ENCODE measurements at places on chromosomes 7 and 10.

GRCh38 chr7:79893991-79894390 lies 240.6 kb upstream of the GNAI1 start:
- no peak for DNase-seq

- DNase-seq, result no peak
Measured at GRCh38 chr7:91031757-91032156, 232.5 kb upstream of the FZD1 start.

- DNase-seq, result no peak
Measured at GRCh38 chr7:77407906-77408305, 8.2 kb downstream of the GSAP start.

DNA sequence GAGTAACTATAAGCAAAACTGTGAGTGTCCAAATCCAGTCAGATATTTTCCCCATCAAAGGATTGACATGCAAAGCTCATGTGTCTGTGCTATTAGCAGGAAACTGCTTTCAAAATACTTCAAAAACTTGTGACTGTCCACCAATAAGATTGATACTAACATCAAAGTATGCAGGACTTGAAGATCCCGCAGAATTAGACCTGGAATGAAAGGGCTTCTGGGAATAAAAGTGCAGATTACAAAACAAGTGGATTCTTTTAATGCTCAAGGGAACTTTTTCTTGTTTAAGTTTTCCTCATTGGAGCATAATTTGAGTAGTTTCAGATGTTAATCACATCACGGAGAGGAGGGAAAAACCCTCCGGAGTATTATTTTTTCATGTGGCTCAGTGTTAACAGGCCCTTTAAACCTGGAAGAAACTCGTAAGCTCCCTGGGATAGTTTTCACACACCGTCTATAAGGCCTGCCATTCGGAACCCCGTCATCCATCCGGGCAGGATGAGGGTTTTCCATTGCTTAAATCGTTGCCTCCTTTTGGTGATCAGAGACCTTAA lies 33.9 kb upstream of the MKX start:
- DNase-seq, result no peak

- no peak for DNase-seq
Measured at GRCh38 chr7:112081778-112082177, 124.4 kb downstream of the DOCK4 start.

- DNase-seq, result peak; percentile 76
Measured at GRCh38 chr7:91264924-91265681, 870 bp downstream of the FZD1 start.

- DNase-seq, result peak; percentile 40
Measured at GRCh38 chr7:147513451-147513850, 1077.1 kb upstream of the C7orf33 start.

DNA sequence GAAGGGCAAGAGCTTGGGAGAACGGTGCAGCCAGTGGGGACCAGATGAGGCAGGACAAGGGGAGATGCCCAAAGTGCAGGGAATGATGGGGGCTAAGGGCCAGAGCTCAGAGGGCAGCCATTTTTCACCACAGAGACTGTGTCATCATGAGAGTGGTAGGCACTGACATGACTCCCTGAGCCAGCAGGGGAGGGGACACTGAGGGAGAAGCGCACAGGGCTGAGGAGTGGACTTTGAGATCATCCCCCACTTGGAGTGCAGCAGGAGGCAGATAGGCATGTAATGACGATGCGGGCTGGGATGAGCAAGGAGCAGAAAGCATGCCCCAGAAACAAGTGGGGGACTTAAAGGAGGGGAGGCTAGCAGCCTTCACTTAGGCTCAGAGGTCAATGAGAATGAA lies 5.2 kb upstream of the SMKR1 start:
- DNase-seq, result no peak

DNA sequence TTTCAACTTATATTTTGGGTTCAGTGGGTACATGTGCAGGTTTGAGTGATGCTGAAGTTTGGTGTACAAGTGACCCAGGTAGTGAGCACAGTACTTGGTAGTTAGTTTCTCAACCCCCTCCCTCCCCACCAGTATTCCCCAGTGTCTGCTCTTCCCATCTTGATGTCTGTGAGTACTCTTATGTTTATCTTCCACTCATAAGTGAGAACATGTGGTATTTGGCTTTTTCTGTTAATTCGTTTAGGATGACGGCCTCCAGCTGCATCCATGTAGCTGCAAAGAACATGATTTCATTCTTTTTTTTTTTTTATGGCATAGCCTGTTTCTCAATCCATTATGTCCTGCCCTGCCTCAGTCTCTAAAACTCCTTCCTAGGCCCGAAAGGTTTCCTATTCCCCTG lies 222.1 kb downstream of the WDR37 start:
- DNase-seq, result no peak

- DNase-seq, result no peak
Measured at GRCh38 chr10:33321516-33321915, 13.0 kb downstream of the NRP1 start.

GRCh38 chr10:58064714-58065528 lies 202.8 kb downstream of the IPMK start:
- peak; percentile 66 for DNase-seq

DNA sequence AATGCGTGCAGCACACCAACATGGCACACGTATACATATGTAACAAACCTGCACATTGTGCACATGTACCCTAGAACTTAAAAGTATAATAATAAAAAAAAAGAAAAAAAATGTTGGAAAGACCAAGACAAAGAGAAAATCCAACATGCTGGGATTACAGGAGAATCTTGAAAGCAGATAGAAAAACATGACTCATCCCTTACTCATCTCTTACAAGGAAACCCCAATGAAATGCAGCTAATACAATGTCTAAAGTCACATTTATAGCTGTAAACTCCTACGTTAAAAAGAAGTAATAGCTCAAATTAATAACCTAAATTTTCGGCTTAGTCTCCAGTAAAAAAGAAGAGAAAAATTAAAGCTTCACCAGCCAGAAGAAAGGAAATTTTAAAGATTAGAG lies 47.5 kb upstream of the DGKB start:
- no peak for DNase-seq

DNA sequence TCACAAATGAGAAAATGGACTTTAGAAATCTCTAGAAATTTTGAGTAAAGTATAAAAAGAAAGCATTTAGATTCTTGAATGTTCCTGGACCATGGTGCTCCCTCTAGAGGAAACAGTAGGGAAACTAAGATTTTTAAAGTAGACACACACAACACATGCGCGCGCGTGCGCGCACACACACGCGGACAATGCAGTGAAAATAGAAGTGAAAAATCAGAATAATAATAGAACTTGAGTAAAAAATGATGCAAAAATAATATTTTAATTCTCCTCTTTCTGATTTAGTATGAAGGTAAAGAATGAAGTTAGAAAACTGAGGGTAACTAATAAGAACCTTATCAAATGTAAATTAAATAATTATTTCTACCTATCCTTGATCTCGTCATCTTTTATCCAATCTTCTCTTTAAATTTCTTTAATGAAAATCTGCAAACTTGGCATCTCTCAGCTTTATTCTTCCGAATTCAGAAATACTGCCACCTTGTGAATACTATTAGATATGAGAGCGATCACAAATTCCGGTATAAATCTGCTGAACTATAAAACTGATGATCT lies 117.0 kb upstream of the AMPH start:
- peak; percentile 29 for DNase-seq

DNA sequence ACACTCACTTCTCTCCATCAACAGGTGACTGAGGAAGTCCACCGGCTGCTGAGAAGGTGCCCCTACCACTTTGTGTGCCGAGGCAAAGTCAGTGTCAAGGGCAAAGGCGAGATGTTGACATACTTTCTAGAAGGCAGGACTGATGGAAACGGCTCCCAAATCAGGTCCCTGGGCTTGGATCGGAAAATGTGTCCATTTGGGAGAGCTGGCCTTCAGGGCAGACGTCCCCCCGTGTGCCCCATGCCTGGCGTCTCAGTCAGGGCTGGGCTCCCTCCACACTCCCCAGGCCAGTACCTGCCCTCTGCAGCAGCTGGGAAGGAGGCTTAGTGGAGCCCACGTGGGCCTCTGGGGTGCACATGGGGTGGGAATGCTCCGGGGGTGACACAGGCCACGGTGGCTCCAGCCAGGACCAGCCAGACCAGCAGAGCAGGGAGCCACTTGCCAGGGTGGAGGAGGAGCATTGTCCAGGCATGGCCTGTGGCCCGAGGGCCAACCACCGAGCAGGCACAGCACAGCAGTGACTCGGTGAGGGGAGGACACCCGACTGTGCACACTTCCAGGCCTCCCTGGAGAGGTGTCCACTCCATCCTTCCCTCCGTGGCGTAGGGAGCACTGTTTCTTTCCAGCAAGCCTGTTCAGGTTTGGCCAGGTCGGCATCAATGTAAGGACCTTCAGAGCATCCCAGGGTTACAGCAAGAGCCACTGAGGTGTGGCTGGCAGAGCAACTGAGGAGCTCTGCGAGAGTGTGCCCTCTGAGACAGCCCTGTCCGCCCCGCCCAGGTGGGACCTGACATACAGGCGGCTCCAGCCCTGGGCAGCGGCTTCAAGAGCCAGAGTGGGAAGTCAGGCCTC lies 139.7 kb downstream of the ADCY1 start:
- peak; percentile 18 for DNase-seq

DNA sequence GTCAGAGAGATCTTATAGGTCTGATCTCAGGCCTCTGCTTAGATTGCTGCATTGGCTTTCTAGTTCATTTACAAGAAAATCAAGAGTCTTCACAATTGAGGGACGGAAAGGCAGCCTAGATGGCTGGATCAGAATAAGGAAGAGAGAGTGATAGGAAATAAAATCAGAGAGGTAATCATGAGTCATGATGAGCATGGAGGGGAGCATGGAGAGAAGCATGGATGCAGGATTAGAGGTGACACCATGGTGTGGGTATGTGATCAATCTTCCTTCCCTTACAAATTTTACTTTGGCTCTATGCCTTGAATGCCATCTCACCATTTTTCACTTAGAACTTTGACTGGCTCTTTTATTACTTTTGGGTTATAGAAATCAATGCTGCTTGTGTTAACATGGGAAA lies 1.4 kb downstream of the BCCIP start:
- DNase-seq, result no peak

- no peak for DNase-seq
Measured at GRCh38 chr10:49177391-49178355, 10.5 kb downstream of the TMEM273 start.

DNA sequence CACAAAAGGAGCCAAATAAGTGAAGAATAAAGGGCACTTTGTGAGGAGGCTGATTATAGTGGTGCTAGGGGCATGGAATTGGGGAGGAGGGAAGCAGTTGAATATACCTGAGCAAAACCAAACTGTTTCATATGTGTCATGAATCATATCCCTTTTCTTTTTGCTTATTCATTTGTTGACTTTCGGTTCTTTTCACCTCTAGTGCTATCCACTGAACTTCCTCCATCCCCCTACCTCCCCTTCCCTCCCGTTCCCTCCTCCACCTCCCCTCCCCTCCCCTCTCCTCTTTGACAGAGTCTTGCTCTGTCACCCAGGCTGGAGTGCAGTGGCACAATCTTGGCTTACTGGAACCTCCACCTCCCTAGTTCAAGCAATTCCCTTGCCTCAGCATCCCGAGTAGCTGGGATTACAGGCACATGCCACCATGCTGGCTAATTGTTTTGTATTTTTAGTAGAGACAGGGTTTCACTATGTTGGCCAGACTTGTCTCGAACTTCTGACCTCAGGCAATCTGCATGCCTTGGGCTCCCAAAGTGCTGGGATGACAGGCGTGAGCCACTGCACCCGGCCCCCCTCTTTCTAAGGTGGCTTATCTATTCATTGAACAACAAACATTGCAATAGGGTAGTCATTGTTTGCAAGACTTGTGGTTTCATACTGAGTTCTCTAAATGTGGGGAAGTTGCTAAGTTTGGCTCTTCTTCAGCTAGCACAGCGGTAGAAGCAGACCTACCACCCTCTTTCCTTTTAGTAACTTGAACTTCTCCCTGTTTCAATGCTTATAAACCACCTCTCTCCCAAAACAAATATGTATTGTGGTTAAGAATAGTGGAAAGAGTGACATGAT lies 150.4 kb upstream of the PRPS1L1 start:
- DNase-seq, result no peak

DNA sequence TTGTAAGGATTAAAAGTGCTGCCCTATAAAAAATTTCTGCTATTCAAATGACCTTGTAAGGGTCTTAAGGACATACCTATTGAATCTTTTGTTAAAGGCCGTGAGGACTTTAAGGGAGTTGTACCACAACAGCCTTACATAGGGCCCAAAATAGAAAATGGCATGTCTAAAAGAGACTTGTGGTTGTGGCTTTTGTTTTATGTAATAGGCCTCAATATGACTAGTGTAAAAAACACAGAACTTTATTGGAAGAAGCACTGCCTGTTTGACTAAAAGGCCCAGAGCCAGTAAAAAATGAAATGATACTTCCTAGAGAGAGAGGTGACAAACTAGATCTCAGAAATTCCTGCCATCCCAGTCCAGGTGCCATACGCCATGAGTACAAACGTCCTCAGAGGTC lies 286.6 kb downstream of the SEMA3D start:
- no peak for DNase-seq

DNA sequence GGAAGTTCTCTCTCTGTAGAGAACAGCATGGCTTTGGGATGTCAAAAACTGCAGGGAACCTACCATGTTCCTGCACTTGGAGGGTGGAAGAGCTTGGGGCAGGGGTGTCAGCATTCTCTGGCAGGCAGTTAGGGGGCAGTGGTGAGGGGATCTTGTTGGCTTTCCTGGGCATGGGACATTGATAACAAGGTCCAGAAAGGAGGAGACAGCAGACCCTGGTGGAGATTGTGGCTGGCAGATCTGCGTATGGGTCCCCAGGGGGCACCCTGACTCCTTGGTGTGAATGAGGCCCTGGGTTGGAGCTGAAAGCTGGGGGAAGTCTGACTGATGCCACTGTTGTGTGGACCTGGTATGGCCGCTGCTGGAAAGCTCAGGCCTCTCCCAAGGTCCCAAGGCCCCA lies 22.9 kb upstream of the CAMK2B start:
- peak; percentile 51 for DNase-seq

DNA sequence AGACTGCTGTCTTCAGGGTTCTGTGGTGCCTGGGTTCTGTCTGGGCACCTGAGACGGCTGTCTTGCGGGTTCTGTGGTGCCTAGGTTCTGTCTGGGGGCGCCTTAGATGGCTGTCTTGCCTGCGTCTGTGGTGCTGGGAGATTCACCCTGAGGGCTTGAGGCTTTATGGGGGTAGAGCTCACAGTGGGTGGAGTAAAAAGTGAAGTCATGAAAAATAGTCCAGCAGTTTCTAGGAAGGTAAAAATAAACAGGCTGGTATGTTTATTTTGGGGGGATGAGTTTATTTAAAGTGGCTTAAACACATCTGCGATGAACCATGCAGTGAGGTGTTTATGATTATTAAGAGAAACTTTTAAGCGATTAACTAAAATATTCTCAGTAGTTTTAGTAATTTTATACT lies 64.2 kb downstream of the NKX6-2 start:
- no peak for DNase-seq

DNA sequence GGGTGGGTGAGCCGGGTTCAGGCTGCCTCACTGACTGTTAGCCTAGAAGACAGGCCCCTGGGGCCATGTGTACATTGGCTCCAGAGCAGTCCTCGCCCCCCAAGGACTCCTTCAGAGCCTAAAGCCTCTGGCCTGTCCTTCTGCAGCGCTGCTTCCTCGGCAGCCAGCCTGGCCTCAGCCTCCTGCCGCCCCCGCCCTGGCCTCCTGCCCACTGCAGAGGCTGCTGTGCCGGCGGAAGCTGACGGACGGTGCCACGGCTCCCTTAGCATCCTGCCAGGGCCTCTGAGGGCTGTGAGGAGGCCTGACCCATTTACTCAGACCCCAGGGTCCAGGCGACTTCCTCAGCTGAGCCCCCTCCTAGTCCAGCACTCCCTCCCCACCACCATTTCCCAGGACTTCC lies 4.9 kb downstream of the SRRM3 start:
- no peak for DNase-seq

GRCh38 chr10:10014846-10015245 lies 1002.8 kb upstream of the CELF2 start:
- DNase-seq, result no peak

- no peak for DNase-seq
Measured at GRCh38 chr7:98647326-98647725, 30.2 kb downstream of the NPTX2 start.

- DNase-seq, result peak; percentile 66
Measured at GRCh38 chr10:43138757-43139241, 554 bp downstream of the CSGALNACT2 start.

All from D341Med (cell line).